ENCODE measurements at places on chromosomes 11 and 22.

GRCh38 chr11:70736461-70736860, 338.1 kb downstream of the CTTN start:
- no peak for DNase-seq

- no peak for DNase-seq
These were observed 50.8 kb downstream of the TRMU start for GRCh38 chr22:46386312-46386711.

GRCh38 chr11:37657645-37658044, 1059.6 kb upstream of the RAG2 start:
- no peak for DNase-seq

GRCh38 chr11:70319396-70320076, 49.0 kb downstream of the PPFIA1 start:
- DNase-seq, result no peak

DNA sequence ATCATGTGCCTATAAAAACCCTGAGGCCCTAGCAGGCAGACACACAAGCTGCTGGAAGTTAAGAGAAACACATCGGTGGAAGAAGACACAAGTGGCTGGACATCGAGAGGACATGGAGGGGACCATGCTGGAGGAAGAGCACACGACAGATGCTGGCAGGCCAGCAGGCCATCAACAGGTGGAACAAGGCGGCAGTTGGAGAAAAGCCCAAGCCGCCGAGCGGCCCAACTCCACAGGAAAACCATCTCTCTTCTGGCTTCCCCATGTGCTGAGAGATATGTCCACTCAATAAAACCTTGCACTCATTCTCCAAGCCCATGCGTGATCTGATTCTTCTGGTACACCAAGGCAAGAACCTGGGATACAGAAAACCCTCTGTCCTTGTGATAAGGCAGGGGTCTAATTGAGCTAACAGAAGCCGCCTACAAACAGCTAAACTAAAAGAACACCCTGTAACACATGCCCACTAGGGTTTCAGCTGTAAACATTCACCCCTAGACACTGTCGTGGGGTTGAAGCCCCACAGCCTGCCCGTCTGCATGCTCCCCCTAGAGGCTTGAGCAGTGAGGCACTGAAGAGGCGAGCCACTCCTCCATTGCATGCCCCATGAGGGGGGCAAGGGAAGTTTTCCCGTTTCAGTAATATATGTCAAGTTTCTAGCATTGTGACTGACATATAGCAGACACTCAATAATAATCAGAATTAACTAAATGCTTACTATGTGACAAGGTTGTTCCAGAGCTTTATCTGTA, 39.0 kb upstream of the MMP20 start:
- DNase-seq, result no peak

GRCh38 chr11:6402561-6402981, 12.3 kb downstream of the SMPD1 start:
- DNase-seq, result no peak

- DNase-seq, result no peak
These were observed 457 bp downstream of the CPSF7 start for GRCh38 chr11:61429346-61429690.

DNA sequence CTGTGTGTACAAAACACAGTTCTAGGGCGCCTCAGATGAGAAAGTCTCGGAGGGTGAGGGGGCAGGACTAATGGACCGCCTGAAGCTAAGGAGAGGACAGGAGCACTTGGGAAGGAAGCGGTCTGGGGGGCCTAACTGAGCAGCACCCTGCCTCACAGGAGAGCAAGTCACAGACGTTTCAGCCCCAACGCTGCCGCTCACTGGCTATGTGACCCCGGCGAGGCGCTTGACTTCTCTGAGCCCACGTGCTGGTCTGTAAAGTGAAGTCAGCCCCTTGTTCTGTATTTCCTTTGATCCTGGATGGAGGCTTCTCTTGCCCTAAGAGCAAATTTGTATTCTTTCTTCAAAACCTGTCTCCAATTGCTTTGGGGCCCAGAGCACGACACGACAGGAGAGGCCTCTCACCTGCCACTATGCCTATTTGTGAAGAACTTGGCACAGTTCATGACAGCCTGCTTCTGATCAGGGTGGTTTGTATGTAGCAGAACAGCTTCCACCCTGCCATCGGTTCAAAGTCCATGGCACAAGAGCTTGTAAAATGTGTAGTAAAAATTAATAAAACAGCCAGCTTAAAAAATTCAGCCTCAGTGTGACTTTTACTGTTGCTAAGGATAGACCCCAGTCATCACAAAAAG, 59.1 kb downstream of the WNT11 start:
- no peak for DNase-seq

DNA sequence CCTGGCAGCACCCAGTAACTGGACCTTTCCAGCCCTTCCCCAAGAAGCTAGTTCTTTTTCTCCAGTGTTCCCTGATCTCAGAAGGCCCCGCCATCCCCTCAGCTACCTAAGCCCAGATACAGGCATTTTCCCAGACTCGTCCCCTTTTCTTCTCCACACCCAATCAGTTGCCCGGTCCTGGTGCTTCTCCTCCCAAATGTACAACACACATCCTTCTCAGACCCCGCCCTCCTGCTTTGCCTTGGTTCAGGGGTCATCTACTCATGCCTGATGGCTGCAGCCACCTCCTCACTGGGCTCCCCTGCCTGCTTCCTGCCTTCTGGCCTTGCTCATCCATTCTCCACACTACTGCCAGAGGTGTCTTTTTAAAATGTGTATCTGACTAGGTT, 6.5 kb downstream of the TKFC start:
- DNase-seq, result no peak

DNA sequence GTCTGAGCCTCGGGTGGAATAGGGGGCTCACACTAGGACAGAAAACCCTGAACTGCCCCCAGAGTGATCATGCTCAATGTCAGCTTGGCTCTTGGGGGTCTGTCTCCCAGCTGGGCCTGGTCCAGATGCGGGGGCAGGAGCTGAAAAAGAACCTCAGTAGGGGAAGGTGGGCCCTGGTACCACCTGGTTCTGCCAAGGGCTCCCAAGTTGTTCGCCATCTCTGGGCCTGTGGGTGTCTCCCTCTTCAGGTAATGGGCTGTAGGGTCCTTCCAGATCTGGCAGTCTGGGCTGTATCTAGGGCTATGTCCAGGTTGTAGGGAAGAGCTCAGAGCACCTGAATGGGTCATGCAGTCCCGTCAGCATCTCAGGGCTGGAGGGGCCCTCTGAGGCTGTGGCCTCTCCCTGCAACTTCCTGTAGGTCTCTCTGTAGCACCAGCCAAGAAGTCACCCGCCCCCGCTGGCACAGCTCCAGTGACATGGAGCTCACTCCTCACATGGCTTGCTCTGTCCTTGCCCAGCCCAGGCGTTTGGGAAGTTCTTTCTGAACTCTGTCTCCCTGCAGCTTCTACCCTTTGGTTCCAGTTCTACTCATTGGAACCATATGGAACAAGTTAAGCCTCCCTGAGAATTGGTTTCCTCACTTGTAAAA, 33.0 kb upstream of the SOX10 start:
- DNase-seq, result no peak
